ENCODE measurements at places on chromosomes 5 and 9.

DNA sequence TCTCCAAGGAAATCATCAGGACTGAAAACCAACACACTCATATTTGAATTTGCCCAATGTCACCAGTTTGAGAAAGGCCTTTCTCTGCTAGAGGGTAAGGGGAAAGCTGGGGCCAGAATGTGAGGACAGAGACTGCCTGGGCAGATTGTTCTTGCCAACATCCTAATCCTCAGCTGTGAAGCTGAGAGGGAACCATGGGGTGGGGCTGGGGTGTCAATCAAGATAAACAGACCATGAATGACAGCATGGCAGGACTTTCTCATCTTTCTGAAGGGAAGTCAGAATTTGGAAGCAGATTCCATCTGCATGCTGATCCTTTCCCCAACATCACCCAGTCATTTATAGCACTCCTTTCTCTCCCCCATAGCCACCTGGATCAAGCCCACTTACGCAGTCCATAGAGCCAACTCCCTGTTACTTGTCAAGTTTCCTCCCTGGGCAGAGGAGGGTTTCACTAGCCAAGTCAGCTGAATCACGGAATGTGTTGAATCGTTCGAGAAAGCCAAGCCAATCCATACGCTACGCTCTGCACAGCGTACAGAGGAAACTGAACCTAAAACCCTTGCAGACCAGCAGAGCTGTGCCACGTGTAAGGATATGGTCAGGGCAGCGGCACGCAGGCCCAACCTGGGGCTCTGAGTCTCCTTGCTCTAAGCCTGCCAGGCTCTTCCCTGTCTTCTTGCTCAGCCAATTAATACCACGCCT, 14.9 kb downstream of the GLDC start:
- no peak for DNase-seq

DNA sequence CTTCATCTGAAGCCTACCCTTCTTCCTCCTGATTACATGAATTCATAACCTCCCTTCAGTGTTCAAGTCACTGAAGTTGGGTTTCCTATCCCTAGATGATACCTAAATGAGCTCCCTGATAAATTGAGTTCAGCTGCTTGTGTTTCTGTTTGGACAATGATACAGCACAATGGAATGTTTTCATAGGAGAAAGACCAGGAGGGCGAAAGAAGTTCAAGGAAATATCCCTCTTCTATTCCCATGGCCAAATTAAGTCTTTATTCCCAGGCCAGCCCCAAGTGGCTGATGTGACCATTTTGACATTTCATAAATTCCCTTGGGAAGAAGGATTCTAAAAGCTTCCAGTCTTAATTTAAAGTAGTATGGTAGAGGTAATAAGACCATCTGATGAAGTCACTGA, 555.8 kb upstream of the CLINT1 start:
- DNase-seq = peak; percentile 2

GRCh38 chr5:138035605-138036537, 3.0 kb upstream of the FAM13B start:
- DNase-seq = peak; percentile 94

DNA sequence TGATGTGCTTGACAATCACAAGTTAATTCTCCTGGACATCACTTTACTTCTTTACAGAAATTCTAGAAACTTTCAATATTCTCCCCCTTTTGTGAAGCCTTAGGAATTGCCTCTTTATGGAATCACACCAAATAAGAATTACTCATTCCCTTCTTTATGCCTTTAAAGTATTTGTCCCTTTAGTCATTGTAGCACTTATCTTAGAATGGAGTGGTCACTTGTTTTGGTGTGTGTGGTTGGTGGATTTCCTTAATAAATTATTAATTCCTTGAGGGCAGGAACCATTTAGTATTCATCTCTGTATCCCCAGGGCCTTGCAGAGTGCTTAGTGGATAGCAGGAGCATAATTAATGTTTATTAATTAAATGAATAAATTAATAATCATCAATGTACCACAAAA, 307.0 kb downstream of the ARRDC3 start:
- no peak for DNase-seq

DNA sequence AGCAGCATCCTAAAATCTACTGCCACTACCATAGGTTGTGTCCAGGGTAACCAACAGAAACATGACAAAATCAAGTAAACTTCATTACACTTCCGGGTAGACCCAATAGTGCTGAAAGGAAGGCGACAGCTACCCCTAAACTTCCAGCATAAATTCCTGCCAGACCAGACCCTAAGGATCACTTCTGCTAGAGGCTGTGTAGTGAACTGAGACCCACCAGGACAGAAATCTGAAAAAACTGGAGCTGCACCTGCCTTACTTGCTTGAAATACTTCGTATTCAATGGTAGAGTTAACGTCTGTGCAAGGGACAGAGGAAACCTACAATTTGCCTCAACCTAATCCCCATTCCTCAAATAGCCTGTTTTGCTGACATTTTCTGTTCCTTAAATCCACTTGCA, 1.0 kb upstream of the SECISBP2 start:
- no peak for DNase-seq

- no peak for DNase-seq
Observed at GRCh38 chr5:137272831-137273230, 226.3 kb downstream of the SPOCK1 start.

GRCh38 chr9:74643303-74643923, 146.3 kb downstream of the RORB start:
- DNase-seq = no peak

DNA sequence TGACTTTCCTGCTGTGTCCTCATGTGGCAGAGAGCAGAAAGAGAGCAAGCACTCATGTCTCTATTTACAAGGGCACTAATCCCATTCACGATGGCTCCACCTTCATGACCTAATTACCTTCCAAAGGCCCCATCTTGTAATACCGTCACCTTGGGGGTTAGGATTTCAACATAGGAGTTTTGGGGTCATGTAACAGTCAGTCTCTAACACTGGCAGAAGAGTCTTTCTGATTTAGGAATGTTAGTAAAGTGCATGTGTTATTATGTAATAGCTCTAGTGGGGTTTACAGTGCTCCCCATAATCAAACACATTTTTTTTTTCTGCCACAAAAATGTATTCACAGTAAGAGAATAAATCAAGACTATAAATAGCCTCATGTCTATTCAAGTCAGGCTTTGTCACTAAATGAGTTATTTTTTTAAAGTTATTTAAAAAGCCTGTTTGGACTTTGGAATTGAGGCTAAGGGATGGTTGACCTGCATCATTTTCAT, 19.1 kb downstream of the GALNT10 start:
- no peak for DNase-seq

- no peak for DNase-seq
Observed at GRCh38 chr5:130992621-130993020, 172.4 kb downstream of the HINT1 start.

DNA sequence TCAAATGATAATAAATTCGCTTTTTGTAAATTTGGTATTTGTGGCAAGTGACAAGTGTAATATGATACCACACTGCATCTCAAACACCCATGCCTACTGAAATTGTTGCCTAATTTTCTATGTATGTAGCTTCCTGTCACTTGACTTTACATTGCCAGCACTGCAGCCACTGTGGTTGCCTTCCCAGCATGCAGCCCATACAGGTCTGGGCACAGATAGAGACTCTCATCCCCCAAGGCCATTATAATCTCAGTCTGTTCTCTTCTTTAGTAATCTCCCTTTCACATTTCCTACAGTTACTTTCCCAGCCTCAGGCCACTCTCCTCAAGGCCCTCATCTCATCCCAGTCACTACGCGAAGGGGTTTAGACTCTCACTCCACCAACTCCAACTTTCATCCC, 1200.6 kb downstream of the PTPRD start:
- no peak for DNase-seq

Data from globus pallidus (tissue), 1 donor.